NCI-H345 (cell line): ENCODE measurements at places on chromosomes 2 and 18.

GRCh38 chr18:10461989-10462388, 7.6 kb downstream of the APCDD1 start:
- DNase-seq: no peak

- no peak for DNase-seq
Observed at GRCh38 chr2:71332435-71332796, 834 bp downstream of the ZNF638 start.

GRCh38 chr2:240432430-240432819, 3.0 kb upstream of the GPC1 start:
- DNase-seq: no peak

DNA sequence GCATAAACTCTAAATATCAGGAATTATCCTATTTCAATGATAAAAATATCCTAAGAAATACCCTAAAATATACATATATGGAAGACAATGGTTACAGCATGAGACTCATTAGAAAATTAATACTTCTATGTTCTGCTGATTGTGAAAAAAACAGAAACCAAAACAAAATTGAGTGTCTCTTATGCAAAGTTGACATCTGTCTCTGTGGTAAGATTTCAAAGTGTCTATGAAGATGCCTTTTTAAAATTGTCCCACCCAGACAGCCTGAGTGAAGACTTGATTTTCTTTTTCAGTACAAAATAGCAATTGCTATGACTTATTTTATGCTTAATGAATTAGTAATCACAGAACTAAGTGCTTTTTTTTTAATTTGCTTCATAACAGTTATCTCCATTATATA, 1368.4 kb upstream of the LRRTM1 start:
- no peak for DNase-seq
